Activated B cell treated with CpG ODN at 0.5 μM for 24 hours (primary cell): ENCODE measurements at places on chromosomes 3 and 15. TPM values are rescaled to one million over a fixed set of nuclear protein-coding genes. Genes with fewer than 3 reads are reported as not detected.

The C3orf20 gene
- 0.16 and 0.17 TPM in 2 replicates for total RNA-seq

GRCh38 chr3:156630081-156630772, 44.2 kb upstream of the TIPARP start:
- H3K27me3 ChIP-seq, result no peaks in the 10 kb centered on the region
- no peak overlapping the region for H3K27ac ChIP-seq
- H3K36me3 ChIP-seq, result no peaks in the 10 kb centered on the region
- no peak for DNase-seq
- no peak overlapping the region for H3K4me3 ChIP-seq

The GLDN gene
- total RNA-seq, result not detected in 2 replicates

DNA sequence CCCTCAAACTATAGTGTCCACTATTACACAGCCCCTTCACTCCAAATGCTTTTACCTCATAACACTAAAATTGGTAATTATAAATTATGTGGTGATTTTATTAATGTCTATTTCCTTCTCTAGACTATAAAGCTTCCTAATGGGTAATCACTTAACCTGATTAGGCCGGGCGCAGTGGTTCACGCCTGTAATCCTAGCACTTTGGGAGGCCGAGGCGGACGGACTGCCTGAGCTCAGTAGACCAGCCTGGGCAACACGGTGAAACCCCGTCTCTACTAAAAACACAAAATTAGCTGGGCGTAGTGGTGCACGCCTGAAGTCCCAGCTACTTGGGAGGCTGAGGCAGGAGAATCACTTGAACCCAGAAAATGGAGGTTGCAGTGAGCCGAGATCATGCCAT, 71.3 kb upstream of the PYGO1 start:
- H3K27ac ChIP-seq, result no peak overlapping the region
- no peaks in the 10 kb centered on the region for H3K27me3 ChIP-seq
- no peaks in the 10 kb centered on the region for H3K36me3 ChIP-seq
- H3K4me1 ChIP-seq, result no peaks in the 10 kb centered on the region
- H3K4me3 ChIP-seq, result no peak overlapping the region

DNA sequence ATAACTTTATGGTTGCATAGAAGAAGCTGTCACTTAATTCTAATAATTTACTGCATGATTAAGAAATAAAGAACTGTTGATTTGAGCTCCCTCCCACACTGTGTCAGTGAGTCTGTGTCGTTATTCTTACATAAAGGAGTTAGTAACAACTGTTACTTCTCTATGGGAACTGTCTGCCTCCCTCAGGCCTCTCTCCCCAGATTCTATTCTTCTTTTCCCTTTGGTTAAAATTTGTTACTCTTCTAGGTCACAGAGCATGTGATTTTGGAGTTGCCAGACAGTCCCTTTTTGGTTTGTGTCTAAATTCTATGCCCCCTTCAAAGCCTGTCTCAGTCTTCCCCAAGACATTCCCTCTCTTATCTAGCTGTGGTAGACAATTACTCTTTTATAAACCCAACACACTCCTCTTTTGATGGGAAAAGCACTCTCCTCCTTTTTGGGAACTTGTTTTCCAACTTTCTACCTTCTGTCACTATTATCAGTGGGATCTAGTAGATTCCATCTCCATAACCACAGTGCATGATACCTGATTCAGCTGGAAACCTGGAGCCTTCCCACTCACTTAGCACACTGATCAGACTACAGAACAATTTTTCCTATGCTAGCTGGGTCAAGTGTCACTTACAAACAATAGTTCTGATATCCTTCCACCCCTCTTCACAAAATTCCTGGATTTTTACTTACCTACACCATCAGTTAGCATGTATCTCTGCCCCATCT, 422.1 kb upstream of the TGFBR2 start:
- H3K36me3 ChIP-seq, result no peaks in the 10 kb centered on the region
- H3K4me1 ChIP-seq, result no peaks in the 10 kb centered on the region
- H3K4me3 ChIP-seq, result no peak overlapping the region
- H3K27ac ChIP-seq, result no peak overlapping the region
- H3K27me3 ChIP-seq, result peaks cover 2% of the 10 kb centered on the region
- DNase-seq, result no peak

GRCh38 chr3:14410503-14411165, 8.2 kb downstream of the SLC6A6 start:
- DNase-seq, result no peak
- peaks cover 67% of the 10 kb centered on the region for H3K4me1 ChIP-seq
- H3K4me3 ChIP-seq, result no peak overlapping the region
- H3K36me3 ChIP-seq, result peaks cover 44% of the 10 kb centered on the region

GRCh38 chr3:126476166-126477060, 722 bp upstream of the ZXDC start:
- DNase-seq, result peak; percentile 62
- peaks cover 37% of the 10 kb centered on the region for H3K4me1 ChIP-seq
- H3K27me3 ChIP-seq, result no peaks in the 10 kb centered on the region

DNA sequence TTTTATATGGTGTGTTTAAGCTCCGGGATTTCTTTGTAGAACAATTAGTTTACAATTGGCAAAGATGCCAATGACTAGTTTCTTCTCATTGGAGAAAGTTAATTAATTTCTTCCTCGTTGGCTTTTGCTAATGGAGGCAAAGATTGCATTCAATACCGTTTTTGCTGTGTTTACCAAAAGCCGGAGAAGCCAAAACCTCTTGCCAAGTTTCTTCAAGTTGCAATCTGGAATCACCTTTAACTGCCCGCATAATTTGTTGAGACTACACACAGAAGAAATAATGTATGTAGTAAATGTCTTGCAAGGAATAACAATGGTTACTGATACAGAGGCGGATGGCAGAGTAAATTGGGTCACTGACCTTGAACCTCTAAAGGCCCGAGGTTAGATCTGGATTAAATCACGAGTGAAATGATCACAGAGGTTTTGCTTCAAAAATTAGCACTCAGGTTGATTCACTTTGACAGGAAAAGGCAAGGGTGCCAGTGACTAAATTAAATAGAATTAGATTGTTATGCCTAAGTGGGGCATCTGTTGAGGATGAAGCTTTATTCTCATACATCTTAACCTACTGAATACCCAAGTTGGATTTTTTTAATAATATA, 732.1 kb upstream of the NR2F2 start:
- DNase-seq, result no peak
- no peaks in the 10 kb centered on the region for H3K4me1 ChIP-seq
- H3K36me3 ChIP-seq, result no peaks in the 10 kb centered on the region

DNA sequence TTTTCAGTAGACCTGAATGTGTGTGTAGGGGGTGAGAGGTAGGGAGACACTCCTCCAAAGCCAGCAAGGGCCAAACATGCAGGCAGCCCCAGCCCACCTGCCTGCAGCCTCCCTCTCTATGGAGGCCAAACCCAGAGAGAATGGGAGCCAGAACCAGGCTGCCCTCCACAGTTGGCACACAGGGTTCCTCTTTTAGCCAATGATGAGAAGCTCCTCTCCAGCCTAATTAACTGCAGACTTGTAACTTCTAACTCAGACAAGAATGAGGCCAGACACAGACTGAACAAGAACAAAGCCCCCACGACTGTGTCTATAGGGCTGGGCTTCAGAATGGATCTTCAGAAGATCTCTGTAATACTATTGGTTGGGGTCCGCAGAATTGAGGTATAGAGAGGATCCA, 12.3 kb upstream of the TLE3 start:
- peaks cover 5% of the 10 kb centered on the region for H3K27me3 ChIP-seq
- peaks cover 5% of the 10 kb centered on the region for H3K4me1 ChIP-seq
- no peaks in the 10 kb centered on the region for H3K36me3 ChIP-seq
- no peak overlapping the region for H3K27ac ChIP-seq

DNA sequence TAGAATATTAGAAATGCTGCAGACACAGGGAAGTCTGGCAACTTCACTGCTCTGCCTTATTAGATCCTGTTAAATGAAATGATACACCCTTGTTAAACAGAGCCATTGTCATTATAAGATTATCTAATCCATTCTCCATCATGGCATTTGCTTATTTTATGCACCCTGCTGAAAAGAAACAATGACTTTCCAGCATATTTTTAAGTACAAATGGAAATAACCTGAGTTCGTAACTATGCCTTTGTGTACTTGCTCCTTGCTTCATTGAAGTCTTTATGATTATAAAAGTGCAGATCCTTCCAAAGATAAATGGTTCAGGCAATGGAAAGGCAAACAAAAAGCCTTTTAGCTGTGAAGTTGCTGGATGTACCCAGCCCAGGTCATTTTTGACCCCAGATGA, 195.7 kb downstream of the AGBL1 start:
- no peaks in the 10 kb centered on the region for H3K4me1 ChIP-seq
- no peaks in the 10 kb centered on the region for H3K36me3 ChIP-seq
- no peak overlapping the region for H3K4me3 ChIP-seq
- no peak overlapping the region for H3K27ac ChIP-seq
- DNase-seq, result no peak
- no peaks in the 10 kb centered on the region for H3K27me3 ChIP-seq

- no peaks in the 10 kb centered on the region for H3K36me3 ChIP-seq
- H3K27me3 ChIP-seq, result peaks cover 11% of the 10 kb centered on the region
- H3K4me3 ChIP-seq, result no peak overlapping the region
- no peaks in the 10 kb centered on the region for H3K4me1 ChIP-seq
Measured at GRCh38 chr15:62593681-62594399, 428.8 kb upstream of the C2CD4B start.
